ENCODE measurements at places on chromosomes 3 and 15.

DNA sequence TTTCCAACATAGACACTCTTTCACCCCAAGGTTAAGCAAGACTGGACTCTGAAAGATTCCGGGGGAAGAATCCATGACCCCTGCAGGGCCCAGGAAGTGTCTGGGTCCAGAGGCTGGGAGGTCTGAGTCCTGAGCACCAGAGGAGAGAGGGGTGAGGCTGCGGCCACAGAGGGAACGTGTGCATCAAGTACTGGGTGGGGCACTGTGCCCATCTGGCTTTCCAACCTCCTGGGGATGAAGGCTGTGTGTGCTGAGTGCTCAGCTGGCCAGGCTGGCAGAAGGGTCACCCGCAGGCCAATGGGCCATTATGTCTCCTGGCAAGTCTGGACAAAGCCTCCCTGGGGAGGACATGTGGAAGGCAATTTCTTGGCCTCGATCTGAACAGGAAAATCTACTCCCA is 3.3 kb downstream of the CHRNA3 start:
- no peak for DNase-seq

DNA sequence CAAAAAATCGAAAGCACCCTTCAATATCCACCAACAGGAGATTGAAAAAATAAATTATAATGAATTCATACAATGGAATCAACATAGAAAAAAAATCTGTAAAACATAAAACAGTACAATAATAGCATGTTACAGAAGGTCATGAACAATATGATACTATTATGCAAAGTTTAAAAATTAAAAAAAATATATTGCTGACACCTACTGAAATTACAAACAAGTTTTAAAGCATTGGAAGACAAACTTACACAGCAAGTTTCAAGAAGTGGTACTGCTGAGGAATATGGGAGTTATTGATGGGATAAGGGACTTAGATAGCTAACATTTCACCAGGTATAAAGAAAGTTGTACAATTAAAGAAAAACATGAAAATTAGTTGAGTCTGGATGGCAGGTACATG is 89.4 kb downstream of the EFL1 start:
- no peak for DNase-seq

DNA sequence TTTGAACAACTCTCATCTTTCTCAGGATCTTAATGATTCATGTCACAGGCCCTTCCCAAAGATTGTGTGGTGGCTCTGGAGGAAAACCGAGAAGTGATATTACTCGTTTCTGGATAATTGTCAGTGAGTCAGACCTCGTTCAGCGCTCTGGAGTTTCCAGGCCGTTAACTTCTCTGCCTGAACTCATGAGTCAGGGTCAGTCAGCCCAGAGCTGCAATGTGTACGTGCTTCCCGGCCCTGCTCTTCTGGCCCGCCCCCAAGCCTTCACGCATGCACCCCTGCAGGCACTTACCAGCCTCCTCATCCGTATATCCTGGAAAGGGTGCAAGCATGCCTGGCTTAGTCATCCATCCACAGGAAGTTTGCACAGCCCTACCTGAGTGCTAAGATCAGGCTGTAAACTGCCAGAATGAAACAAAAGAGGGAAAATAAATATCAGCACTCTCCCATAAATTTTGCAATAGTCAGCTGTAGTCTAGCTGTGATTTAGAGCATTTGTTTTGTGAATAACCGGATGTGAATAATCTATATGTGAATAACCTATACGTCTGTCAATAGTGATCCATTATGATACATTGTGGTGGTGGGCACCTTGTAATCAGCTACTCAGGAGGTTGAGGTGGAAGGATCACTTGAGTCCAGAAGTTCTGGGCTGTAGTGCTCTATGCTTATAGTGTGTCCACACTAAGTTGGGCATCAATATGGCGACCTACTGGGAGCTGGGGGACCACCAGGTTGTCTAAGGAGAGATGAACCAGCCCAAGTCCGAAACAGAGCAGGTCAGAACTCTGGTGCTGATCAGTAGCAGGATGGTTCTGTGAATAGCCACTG is 35.3 kb upstream of the SEMA4B start:
- no peak for DNase-seq

- DNase-seq = no peak
These were observed 60.5 kb downstream of the TOP2B start for GRCh38 chr3:25604107-25604805.

- no peak for DNase-seq
These were observed 8.5 kb downstream of the SNRPA1 start for GRCh38 chr15:101286471-101287114.

DNA sequence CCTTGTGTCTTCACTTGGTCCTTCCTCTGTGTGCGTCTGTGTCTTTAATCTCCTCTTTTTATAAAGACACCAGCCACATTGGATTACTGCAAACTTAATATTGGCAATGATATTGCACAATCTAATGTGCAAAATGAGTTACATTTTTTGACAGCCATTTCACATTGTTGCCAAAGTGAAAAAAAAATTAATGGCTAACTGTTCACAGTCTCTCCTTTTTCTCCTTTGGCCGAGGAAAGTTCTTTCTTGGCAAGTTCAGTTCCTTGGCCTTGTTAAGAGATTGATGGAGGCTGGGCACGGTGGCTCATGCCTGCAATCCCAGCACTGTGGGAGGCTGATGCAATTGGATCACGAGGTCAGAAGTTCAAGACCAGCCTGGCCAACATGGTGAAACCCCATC is 62.2 kb upstream of the ZNF280D start:
- no peak for DNase-seq

- DNase-seq = no peak
These were observed 59.3 kb downstream of the NR1D2 start for GRCh38 chr3:24004171-24004938.

DNA sequence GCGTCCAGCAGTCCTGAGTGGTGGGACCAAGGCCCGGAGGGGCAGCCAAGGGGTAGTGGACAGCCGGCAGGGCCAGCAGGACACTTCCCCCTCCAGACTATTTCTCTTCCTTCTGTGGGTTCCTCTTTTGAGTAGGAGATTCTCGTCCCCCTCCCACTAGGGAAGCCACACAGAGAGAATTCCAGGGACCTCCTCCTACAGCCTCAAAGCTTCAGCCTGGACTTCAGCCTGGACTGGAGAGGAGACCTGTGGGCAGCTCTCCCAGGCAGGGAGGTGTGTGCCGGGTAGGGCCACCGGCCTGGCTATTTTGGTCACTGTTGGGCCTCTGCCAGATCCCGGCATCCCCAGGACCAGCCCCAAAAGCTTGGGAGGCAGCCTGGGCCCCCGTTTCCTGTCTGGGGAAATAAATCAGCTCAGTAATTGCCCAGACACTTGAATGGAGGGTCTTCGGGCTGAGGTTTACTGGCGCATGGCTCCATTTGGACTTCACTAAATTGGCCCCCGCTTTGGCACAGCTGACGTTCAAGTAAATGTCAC is 1.3 kb downstream of the SLC6A6 start:
- no peak for DNase-seq

GRCh38 chr3:42557854-42558253 is 23.9 kb downstream of the SEC22C start:
- no peak for DNase-seq

- DNase-seq = no peak
These were observed 111.0 kb upstream of the TGFBR2 start for GRCh38 chr3:30495172-30496065.

DNA sequence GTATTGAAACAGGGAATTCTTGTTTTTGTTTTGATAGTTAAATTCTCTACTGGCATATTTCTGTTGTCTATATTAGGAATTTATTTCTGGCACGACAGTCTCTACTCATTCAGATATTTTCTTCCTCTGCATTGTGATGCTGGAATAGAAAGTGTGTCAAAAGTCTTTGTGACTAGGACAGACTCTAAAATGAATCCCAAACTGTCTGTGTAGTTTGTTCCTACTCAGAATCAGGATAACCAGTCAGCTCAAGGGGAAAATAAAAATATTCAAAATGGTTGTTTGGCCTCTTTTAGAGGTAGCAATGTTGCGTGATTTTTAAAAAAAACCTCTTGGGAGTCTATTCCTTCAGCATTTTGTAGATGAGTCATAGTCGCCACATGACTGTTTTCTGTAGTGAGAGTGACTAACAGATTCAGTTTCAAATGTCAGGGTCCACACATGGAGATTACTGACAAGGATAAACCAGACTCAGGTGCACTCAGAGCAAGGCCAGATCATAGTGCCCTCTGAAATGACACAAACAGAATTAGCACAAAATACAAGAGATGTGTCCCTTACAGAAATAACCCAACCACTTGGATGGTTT is 13.1 kb downstream of the SLC7A14 start:
- DNase-seq = no peak

DNA sequence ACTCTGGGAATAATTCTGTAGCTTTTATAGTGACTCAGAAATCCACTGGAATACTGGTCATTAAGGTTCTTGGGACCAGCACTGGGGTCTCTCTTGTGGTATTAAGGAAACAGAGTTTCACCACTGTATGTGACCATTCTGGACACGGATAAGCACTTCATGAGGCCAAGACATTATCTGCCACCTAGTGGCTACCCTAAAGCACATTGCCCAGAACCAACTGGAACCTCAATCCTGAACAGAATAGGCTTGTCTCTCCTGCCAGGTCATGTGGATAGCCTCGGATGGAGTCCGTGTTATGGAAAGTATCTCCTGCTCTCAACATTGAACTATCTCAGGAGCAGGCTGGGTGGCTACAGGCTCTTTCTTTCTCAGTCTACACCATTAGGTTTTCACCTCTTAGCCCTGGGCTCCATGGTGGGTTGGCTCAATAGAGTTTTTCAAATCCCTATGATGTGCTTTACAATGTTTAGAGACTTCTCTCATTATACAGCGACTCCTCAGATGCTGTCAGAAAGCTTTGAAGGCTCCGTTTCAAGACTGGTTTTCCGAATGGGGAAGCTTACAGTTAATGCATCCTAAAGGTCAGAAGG is 167.6 kb upstream of the ST8SIA2 start:
- no peak for DNase-seq

- DNase-seq = no peak
These were observed 680.3 kb upstream of the SEMA6D start for GRCh38 chr15:47037003-47037402.

DNA sequence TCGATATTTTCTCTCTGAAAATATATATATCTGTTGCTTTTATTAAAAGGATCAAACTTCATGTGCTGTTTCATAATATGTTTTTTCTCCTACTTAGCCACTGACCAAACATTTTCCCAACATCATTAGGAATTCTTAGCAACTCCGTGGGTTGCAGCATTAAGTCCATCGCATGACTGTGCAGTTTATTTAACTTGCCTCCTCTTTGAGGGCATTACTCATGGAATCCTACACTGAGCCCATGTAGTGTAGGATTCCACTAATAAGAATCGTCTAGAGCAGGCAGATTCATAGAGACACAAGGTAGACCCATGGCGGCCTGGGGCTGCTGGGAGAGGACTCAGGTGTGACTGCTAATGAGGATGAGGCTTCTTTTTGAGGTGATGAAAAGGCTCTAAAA is 49.3 kb downstream of the CMTM6 start:
- no peak for DNase-seq

DNA sequence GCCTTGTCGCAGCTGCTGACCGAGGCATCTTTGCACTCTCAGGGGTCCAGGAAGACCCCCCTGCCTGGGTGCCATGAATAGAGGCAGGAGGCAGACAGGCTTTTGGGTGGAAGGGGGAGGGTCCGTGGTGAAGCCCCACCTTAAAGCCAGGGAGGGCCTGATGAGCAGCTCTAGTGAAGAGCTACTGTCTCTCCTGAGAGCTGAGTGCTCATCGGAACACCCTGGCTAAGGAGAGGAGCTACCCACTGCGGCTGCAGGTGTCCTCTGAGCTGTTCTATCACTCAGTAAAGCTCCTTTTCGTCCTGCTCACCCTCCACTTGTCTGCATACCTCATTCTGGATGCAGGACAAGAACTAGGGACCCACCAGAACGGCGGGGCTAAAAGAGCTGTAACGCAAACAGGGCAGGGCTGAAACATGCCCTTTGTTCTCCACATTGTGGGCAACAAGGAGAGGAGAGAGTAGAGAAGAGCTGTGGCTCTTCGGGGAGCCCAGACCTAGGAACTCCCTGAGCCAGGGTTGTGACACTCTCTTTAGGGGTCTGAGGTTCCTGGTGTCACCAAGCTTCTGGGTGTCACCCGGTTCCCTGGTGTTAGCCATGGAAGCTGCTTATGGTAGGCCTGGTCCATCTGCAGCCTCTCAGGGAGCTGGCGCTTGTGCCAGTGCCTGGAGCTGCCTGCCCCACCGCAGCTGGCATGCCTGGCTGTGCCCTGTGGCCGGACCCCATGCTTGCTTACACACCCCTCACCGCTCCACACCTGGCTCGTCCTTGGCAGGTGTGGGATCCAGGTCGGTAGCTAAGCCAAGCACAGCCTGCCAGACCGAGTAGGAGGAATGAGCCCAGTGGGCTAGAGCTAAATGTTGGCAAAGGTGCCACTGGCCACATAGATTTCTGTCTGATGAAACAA is 26.2 kb upstream of the TFG start:
- no peak for DNase-seq

GRCh38 chr3:3665961-3666640 is 133.1 kb upstream of the LRRN1 start:
- no peak for DNase-seq

DNA sequence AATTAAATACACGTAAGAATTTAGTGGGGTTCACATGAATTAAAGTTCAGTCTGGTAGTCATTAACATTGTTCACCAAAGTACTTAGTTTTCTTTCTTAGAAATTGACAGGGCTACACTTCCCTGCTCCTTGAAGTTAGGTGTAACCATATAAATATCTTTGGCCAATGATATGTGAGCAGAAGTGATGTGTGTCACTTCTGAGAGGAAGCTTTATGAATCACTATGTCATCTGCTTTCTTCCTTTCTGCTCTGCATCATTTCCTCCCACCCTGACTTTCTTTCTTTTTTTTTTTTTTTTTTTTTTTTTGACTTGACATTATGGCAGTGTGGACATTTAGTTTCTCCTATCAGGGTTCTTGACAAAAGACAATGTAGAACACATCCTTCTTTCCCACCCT is 156.2 kb upstream of the COL8A1 start:
- no peak for DNase-seq

DNA sequence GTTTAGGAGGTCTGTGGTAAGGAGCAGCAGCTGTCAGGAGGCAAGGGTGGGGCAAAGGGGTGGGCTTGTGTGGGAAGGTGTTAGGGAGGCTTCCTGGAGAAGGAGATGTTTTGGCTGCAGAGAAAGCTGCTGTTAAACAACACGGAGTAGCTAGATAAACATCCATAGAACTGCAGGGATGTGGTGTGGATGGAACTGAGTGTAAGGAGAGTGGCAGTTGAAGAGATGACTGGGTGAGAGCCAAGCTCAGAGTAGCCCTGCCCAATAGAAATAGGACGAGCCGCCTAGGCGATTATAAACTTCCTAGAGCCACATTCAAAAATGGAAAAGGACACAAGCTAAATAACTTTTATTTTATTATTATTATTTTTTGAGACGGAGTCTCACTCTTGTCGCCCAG is 19.9 kb downstream of the RPLP1 start:
- DNase-seq = no peak

All from stimulated activated CD4-positive, alpha-beta T cell treated with anti-CD3 and anti-CD28 coated beads, Interleukin-1b, Interleukin-23, amount 100 ng/mL, for 1 hour (primary cell).